ENCODE measurements at places on chromosomes 13 and 19. TPM values are rescaled to one million over a fixed set of nuclear protein-coding genes. Genes with fewer than 3 reads are reported as not detected.
A peak's percentile ranks its signal among the peaks of the same experiment; 100 is the strongest.

GRCh38 chr19:13978351-13979243 is 26.3 kb downstream of the DCAF15 start:
- H3K27ac ChIP-seq: no peak overlapping the region
- peaks cover 21% of the 10 kb centered on the region for H3K4me1 ChIP-seq
- H3K4me3 ChIP-seq: peak overlapping the region; percentile 66
- no peaks in the 10 kb centered on the region for H3K36me3 ChIP-seq
- DNase-seq: peak; percentile 99

- DNase-seq: no peak
- H3K27ac ChIP-seq: no peak overlapping the region
- H3K4me3 ChIP-seq: no peak overlapping the region
- H3K27me3 ChIP-seq: no peaks in the 10 kb centered on the region
- H3K4me1 ChIP-seq: no peaks in the 10 kb centered on the region
These were observed 1695.7 kb upstream of the SPRY2 start for GRCh38 chr13:82036602-82037001.

TMIGD2 gene
- 0.76 TPM for total RNA-seq

ZNF304 gene
- total RNA-seq: 12.4 TPM
